ENCODE measurements at places on chromosomes 7 and 10. TPM values are rescaled to one million over a fixed set of nuclear protein-coding genes. Genes with fewer than 3 reads are reported as not detected.

UPK3B gene
- 1.1 TPM for total RNA-seq

SPDYE5 gene
- total RNA-seq = 0.15 TPM

GIGYF1 gene
- 53.4 TPM for total RNA-seq

TEX47 gene
- not detected for total RNA-seq

FLNC gene
- total RNA-seq = not detected

ACTL6B gene
- total RNA-seq = not detected

ATRNL1 gene
- total RNA-seq = 0.87 TPM

TMEM196 gene
- not detected for total RNA-seq

FAM25A gene
- total RNA-seq = not detected

CDC14C gene
- not detected for total RNA-seq

DNA sequence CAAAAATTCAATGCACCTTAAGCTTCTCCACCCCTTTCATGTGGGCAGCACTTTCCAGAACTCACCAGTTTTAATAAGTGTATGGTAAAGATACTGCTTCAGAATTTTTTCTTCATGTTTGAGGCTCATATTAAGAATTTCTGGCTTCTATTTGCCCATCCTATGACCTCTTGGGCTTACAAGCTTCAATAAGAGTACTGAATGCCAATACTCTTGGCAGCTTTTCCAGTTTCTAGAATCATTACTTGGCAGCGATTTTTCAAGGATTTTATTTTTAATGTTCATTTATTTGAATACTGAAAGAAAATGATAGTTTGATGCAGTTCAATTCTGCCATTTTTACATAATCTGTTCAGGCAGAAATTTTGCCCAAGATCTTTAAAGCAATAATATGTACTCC is 242.1 kb upstream of the KCND2 start:
- H3K4me3 ChIP-seq = no peak overlapping the region
- no peaks in the 10 kb centered on the region for H3K27me3 ChIP-seq
- H3K36me3 ChIP-seq = no peaks in the 10 kb centered on the region

GRCh38 chr7:145534301-145534700 is 582.3 kb upstream of the CNTNAP2 start:
- no peak overlapping the region for H3K4me3 ChIP-seq
- no peaks in the 10 kb centered on the region for H3K4me1 ChIP-seq
- H3K36me3 ChIP-seq = no peaks in the 10 kb centered on the region
- no peak for DNase-seq
- H3K27me3 ChIP-seq = no peaks in the 10 kb centered on the region
- H3K27ac ChIP-seq = no peak overlapping the region

- H3K27me3 ChIP-seq = no peaks in the 10 kb centered on the region
- no peak for DNase-seq
- peaks cover 67% of the 10 kb centered on the region for H3K4me1 ChIP-seq
- peaks cover 20% of the 10 kb centered on the region for H3K36me3 ChIP-seq
Observed at GRCh38 chr7:143256932-143257331, 6.3 kb upstream of the GSTK1 start.

DNA sequence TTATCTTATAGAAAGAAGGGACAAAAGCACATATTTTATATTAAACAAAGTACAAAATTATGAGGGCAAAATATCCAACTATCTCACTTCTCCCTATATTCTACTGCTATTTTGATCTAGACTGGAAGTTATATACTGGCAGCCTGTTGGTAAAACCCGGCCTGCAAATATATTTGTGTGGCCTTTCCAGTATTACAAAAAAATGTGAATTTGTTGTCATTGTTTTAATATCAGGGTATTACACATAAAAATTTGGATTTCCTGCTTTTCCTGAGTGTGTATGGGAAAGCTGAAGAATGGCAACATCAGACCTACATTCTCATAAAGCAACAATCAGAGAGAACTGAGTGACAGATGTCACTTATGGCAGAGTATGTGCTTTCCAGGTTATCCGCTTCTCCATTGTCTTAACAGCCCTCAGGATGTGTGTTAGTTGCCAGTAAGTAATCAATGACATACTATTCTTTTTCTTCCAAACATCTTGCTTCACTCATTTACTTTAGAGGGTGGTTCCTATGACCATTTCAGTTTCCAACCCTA is 7.3 kb downstream of the SYPL1 start:
- no peak overlapping the region for H3K27ac ChIP-seq
- peaks cover 25% of the 10 kb centered on the region for H3K4me1 ChIP-seq
- H3K4me3 ChIP-seq = no peak overlapping the region
- H3K27me3 ChIP-seq = peaks cover 11% of the 10 kb centered on the region

- peak; percentile 37 for DNase-seq
- H3K27ac ChIP-seq = no peak overlapping the region
- peaks cover 12% of the 10 kb centered on the region for H3K4me1 ChIP-seq
Observed at GRCh38 chr7:24732646-24733413, 24.4 kb downstream of the GSDME start.

GRCh38 chr7:21141476-21141875 is 286.4 kb upstream of the SP4 start:
- H3K36me3 ChIP-seq = no peaks in the 10 kb centered on the region
- no peaks in the 10 kb centered on the region for H3K4me1 ChIP-seq
- H3K4me3 ChIP-seq = no peak overlapping the region
- DNase-seq = no peak

DNA sequence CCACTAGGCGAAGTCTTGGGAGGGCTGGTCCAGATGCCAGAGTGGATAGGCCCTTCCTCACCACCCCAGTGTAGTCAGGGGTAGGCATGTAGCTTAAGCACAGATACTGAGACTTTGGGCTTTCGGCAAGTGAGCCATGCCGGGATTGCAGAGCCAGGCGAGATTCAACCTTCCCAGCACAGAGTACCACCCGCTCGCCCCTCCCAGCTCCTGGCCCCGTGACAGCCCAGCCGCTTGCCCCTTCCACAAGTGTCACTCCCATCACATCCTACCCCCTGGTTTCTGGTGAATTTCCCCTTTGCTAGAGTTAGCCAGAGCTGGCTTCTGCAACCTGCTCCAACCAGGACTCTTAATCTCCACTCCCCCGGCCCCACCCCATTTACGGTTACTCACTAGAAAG is 56.9 kb downstream of the ARHGAP22 start:
- no peaks in the 10 kb centered on the region for H3K4me1 ChIP-seq
- no peak overlapping the region for H3K27ac ChIP-seq
- H3K4me3 ChIP-seq = no peak overlapping the region
- no peaks in the 10 kb centered on the region for H3K36me3 ChIP-seq
- DNase-seq = no peak

GRCh38 chr7:102202556-102202955 is 84.1 kb upstream of the SH2B2 start:
- no peak overlapping the region for H3K27ac ChIP-seq
- no peak overlapping the region for H3K4me3 ChIP-seq
- no peaks in the 10 kb centered on the region for H3K4me1 ChIP-seq
- H3K27me3 ChIP-seq = no peaks in the 10 kb centered on the region
- H3K36me3 ChIP-seq = no peaks in the 10 kb centered on the region

DNA sequence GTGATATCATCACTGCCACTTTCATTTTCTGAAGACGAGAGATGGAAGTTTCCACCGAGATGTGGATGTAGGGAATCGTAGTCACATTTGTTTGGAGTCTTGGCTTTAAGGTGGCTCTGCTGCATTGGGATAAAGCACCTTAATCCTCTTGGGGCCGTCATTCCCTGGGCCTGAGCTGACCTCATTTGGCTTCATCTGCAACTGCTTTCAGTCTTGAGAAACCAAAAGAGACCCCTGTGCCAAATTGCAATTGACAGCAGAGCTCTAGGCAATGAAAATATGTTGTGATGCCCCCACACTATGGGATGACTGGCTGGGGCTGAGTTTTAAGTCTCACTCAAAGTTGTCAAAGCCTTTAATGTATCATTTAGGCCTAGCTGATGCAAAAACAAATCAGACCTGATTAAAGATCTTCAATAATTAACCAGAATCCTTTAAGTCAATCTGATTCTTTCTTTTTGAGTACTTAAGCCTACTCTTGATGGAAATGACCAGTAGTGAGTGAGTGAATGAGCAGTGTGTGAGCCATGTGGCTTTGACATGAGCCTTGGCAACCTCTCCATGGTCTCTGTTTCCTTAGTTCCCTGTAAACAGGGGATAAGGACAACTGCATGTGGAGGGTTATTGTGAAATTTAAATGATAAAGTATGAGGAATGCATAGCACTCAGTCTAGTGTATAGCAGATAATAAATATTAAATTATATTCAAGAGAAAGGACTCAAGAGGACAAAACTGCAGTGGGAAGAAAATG is 155.0 kb downstream of the BMPER start:
- H3K4me3 ChIP-seq = no peak overlapping the region
- H3K4me1 ChIP-seq = no peaks in the 10 kb centered on the region
- H3K36me3 ChIP-seq = no peaks in the 10 kb centered on the region
- no peak for DNase-seq

- peaks cover 50% of the 10 kb centered on the region for H3K27me3 ChIP-seq
Observed at GRCh38 chr7:155071916-155072571, 1.9 kb downstream of the HTR5A start.

GRCh38 chr10:97096261-97097083 is 89.3 kb downstream of the SLIT1 start:
- peaks cover 37% of the 10 kb centered on the region for H3K27me3 ChIP-seq
- peak; percentile 44 for DNase-seq
- H3K27ac ChIP-seq = no peak overlapping the region
- no peak overlapping the region for H3K4me3 ChIP-seq
- no peaks in the 10 kb centered on the region for H3K36me3 ChIP-seq

GRCh38 chr10:25756784-25757183 is 177.2 kb upstream of the MYO3A start:
- H3K36me3 ChIP-seq = no peaks in the 10 kb centered on the region
- no peak overlapping the region for H3K4me3 ChIP-seq
- H3K27me3 ChIP-seq = no peaks in the 10 kb centered on the region
- H3K27ac ChIP-seq = no peak overlapping the region
- H3K4me1 ChIP-seq = no peaks in the 10 kb centered on the region

DNA sequence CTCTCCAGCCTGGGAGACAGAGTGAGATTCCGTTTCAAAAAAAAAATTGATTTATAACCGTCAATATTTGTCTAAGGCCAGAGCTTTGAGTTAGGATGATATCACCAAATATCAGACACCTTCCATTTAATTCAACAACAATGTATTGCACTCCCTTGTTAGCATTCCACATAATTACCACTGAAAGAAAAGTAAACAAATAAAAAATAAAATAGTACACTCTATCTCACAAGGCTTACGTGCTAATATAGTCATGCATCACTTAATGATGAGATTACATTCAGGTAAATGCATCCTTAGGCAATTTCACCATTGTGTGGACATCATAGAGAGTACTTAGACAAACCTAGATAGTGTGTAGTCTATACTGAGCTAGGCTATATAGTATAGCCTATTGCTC is 127.6 kb upstream of the RHOBTB1 start:
- no peak overlapping the region for H3K4me3 ChIP-seq
- H3K27me3 ChIP-seq = peaks cover 2% of the 10 kb centered on the region
- no peaks in the 10 kb centered on the region for H3K4me1 ChIP-seq
- H3K27ac ChIP-seq = no peak overlapping the region
- DNase-seq = no peak

DNA sequence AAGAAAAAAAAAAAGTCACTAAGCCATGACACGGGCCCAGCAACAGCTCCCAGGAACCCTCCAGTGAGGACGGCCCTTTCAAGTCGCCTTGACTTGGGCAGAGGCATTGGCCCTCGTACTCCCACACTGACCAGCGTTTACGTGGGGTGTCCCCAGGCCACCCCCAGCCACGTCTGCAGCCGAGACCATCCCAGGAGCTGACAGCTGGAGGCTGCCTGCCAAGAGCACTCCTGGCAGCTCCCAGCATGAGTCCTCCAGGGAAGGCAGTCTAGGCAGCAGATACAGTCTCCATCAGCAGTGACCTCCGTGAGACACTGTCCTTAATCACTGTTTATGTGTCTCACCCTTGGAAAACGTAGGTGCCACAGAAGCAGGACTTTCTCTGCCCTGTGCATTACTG is 86.5 kb downstream of the PROSER2 start:
- H3K36me3 ChIP-seq = no peaks in the 10 kb centered on the region
- H3K27me3 ChIP-seq = peaks cover 11% of the 10 kb centered on the region
- H3K27ac ChIP-seq = no peak overlapping the region
- DNase-seq = no peak

DNA sequence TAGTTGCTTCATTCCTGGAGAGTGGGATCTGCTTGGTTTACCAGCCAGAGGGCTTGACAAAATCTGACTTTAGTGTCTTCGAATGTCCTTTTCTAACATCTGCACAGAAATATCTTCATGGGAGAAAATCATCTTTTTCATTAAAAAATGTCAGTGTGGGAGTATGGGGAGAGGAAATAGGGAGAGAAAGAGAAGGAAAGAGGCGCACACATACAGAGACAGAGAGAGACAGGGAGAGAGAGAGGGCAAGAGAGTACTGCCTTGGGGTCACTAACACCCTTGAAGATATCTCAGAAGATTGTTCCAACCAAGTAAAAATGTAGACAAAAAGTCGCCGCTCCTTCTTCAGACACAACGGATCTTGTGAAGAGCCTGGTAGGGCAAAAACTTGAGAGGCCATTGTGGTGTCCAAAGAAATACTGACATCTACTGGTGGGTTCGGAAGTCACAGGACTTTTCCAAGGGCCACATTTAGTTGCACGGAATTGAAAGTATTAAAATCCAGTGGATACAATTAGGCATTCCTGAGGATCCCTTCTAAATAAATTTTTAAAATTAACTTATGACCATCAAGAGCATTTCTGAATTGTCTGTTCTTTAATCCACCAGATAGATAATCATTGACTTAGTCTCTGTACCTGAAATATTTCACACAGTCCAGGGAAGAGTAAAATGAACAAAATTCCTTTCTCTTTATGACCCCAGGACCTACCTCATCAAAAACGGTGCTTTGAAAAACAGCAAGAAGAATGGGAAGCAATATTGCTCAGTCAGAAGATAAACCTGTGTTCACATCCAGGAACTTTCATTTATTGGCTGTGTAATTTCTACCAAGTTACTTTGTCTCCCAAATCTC is 29.7 kb downstream of the VIM start:
- peaks cover 3% of the 10 kb centered on the region for H3K27me3 ChIP-seq
- peak overlapping the region; percentile 12 for H3K4me3 ChIP-seq
- H3K4me1 ChIP-seq = peaks cover 14% of the 10 kb centered on the region
- peak; percentile 66 for DNase-seq
- peaks cover 4% of the 10 kb centered on the region for H3K36me3 ChIP-seq

- peaks cover 7% of the 10 kb centered on the region for H3K36me3 ChIP-seq
- no peak overlapping the region for H3K4me3 ChIP-seq
- no peaks in the 10 kb centered on the region for H3K27me3 ChIP-seq
- H3K4me1 ChIP-seq = peaks cover 15% of the 10 kb centered on the region
- H3K27ac ChIP-seq = no peak overlapping the region
Observed at GRCh38 chr10:98415731-98416119, 743 bp upstream of the PYROXD2 start.
